Natural killer cell treated with Interleukin-12 subunit alpha and Interleukin-12 subunit beta and Interleukin-15 and Interleukin-18, amount 100 ng/mL, for 72 hours (primary cell): ENCODE measurements at places on chromosomes 7 and 10. TPM values are rescaled to one million over a fixed set of nuclear protein-coding genes. Genes with fewer than 3 reads are reported as not detected.

DNA sequence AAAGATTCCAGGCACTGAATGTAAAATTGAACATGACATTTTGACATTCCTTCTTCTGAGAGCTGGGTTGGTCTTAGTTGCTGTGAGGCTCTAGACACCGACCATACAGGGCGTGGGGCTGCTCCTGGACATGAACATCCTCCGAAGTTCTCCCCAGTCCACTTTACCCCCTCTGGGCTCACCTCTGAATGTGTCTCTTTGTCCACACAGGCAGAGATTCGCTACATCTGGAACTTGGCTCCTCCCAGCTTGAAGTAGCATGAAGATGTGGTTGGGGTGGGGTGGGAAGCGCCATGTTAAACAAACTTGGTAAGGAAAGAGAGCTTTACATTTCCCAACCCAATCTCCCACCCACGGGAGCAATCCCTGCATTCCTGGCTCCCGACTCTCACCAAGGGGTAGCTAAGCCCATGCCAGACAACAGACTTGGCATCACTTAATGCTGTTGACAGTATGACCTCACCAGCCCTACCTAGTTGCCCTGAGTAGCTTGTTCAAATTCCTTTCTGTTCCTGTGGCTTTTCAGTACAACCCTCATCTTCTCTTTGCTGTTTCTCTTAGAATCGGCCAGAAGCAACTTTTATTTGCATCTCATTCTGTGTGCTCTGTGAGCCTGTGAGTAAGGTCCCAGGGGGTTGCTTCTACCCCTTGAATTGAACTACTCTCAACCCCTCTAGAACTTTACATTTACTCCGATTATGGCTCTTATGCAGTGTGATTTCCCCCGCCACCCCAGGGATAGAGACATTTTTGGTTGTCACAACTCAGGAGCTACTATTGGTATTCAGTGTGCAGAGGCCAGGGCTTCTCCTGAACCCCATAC, 211.4 kb downstream of the SEC23IP start:
- no peak for DNase-seq
- H3K36me3 ChIP-seq: no peaks in the 10 kb centered on the region
- H3K27ac ChIP-seq: no peak overlapping the region
- no peak overlapping the region for H3K4me3 ChIP-seq
- no peaks in the 10 kb centered on the region for H3K4me1 ChIP-seq
- peaks cover 14% of the 10 kb centered on the region for H3K27me3 ChIP-seq

Gene WEE2
- total RNA-seq: not detected

GRCh38 chr7:46385662-46386309, 464.7 kb upstream of the IGFBP3 start:
- H3K27me3 ChIP-seq: peaks cover 8% of the 10 kb centered on the region
- no peaks in the 10 kb centered on the region for H3K4me1 ChIP-seq

Gene C10orf53
- total RNA-seq: not detected

DNA sequence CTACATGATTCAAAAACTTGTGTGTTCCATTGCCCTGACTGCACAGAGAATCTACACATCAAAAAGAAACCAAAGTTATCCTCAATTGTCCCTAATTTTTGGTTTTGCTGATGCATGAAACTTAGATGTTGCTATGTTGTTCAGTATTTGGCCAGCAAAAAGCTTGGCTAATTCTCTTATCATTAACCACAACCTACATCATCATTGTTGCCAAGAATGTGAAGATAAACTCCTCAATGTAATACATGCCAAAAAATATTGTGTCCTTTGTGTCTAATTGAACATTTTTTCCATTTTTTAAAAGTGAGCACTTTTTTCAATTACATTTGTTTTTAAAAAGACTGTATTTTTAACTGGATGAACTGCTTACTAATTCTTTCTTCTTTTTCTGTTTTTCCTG, 268.0 kb upstream of the SEMA3D start:
- H3K4me3 ChIP-seq: no peak overlapping the region
- H3K36me3 ChIP-seq: no peaks in the 10 kb centered on the region
- H3K4me1 ChIP-seq: no peaks in the 10 kb centered on the region
- no peak for DNase-seq
- no peaks in the 10 kb centered on the region for H3K27me3 ChIP-seq
- no peak overlapping the region for H3K27ac ChIP-seq

GRCh38 chr10:116385311-116385710, 42.3 kb upstream of the PNLIPRP3 start:
- no peak for DNase-seq
- H3K36me3 ChIP-seq: no peaks in the 10 kb centered on the region
- no peak overlapping the region for H3K4me3 ChIP-seq
- no peaks in the 10 kb centered on the region for H3K4me1 ChIP-seq
- no peaks in the 10 kb centered on the region for H3K27me3 ChIP-seq

- H3K36me3 ChIP-seq: no peaks in the 10 kb centered on the region
- peaks cover 14% of the 10 kb centered on the region for H3K27me3 ChIP-seq
- no peak overlapping the region for H3K4me3 ChIP-seq
- H3K27ac ChIP-seq: no peak overlapping the region
- no peak for DNase-seq
These were observed 638.7 kb downstream of the PARD3 start for GRCh38 chr10:34176351-34176750.

GRCh38 chr10:113891476-113891875, 37.0 kb downstream of the NHLRC2 start:
- no peaks in the 10 kb centered on the region for H3K4me1 ChIP-seq
- H3K4me3 ChIP-seq: no peak overlapping the region
- H3K27ac ChIP-seq: no peak overlapping the region
- DNase-seq: no peak
- peaks cover 5% of the 10 kb centered on the region for H3K36me3 ChIP-seq

- no peak for DNase-seq
- no peaks in the 10 kb centered on the region for H3K27me3 ChIP-seq
- H3K4me1 ChIP-seq: peaks cover 29% of the 10 kb centered on the region
- H3K4me3 ChIP-seq: no peak overlapping the region
- H3K27ac ChIP-seq: peak overlapping the region; percentile 57
These were observed 19.9 kb upstream of the MAP3K8 start for GRCh38 chr10:30413996-30414576.

DNA sequence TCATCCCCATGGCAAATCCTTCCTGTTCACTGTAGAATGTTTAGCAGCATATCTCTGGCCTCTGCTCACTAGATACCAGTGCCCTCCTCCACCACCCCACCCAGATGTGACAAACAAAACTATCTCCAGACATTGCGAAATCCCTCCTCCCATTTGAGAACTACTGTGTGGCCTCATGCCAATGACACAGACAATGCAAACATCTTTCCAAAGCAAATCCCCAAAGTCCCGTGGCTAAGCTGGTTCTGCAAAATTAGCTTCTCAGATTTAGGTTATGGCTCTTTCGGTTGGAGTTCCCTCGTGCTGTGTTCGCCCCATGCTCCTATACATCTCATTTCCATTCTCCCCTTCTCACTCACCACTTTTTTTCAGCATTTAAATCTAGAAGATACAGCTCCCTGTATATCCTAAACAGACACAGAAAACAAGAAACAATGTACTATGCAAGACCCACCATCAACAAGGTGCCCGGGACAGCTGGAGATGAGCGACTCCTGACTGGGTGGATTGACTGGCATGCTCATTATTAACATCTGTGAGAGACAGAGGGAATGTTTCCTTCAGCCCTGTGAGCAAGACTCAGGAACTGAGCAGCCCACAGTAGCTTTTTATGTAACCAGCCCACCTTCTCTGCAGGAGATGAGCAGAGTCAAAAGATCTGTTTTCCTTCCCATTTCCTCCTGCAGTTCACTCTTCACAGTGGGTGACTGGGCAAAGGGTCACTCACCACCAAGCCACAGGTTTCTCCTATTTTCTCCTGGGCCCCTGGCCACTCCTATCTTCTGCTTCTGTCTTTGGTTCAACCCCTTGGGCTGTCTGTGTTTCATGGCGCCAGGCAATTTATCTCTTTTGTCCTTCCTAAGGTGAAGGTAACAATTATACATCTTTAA, 225.7 kb upstream of the AOAH start:
- no peak overlapping the region for H3K4me3 ChIP-seq
- DNase-seq: no peak
- no peak overlapping the region for H3K27ac ChIP-seq
- H3K27me3 ChIP-seq: no peaks in the 10 kb centered on the region

GRCh38 chr7:28096713-28097112, 83.9 kb downstream of the JAZF1 start:
- H3K27ac ChIP-seq: peak overlapping the region; percentile 19
- peaks cover 19% of the 10 kb centered on the region for H3K4me1 ChIP-seq
- DNase-seq: no peak
- no peaks in the 10 kb centered on the region for H3K36me3 ChIP-seq
- no peak overlapping the region for H3K4me3 ChIP-seq

GRCh38 chr7:126449611-126450268, 803.0 kb downstream of the GRM8 start:
- H3K4me1 ChIP-seq: no peaks in the 10 kb centered on the region
- H3K27ac ChIP-seq: no peak overlapping the region
- DNase-seq: no peak

Gene CFAP70
- total RNA-seq: 0.50 TPM

GRCh38 chr10:71268758-71269157, 50.3 kb upstream of the SLC29A3 start:
- H3K36me3 ChIP-seq: no peaks in the 10 kb centered on the region
- H3K4me3 ChIP-seq: no peak overlapping the region
- peaks cover 5% of the 10 kb centered on the region for H3K27me3 ChIP-seq
- no peak overlapping the region for H3K27ac ChIP-seq
- no peak for DNase-seq

- H3K27ac ChIP-seq: no peak overlapping the region
- no peaks in the 10 kb centered on the region for H3K4me1 ChIP-seq
- H3K27me3 ChIP-seq: no peaks in the 10 kb centered on the region
- H3K36me3 ChIP-seq: no peaks in the 10 kb centered on the region
These were observed 71.1 kb upstream of the KAT6B start for GRCh38 chr10:74755273-74755672.

Gene ZNF488
- not detected for total RNA-seq

Gene OPALIN
- not detected for total RNA-seq

GRCh38 chr7:142847353-142847752, 7.5 kb upstream of the EPHB6 start:
- no peaks in the 10 kb centered on the region for H3K36me3 ChIP-seq
- peaks cover 26% of the 10 kb centered on the region for H3K27me3 ChIP-seq
- DNase-seq: no peak
- H3K27ac ChIP-seq: no peak overlapping the region
- H3K4me3 ChIP-seq: no peak overlapping the region
- no peaks in the 10 kb centered on the region for H3K4me1 ChIP-seq
